AG10803 (cell line): ENCODE measurements at places on chromosomes 16 and 17.

DNA sequence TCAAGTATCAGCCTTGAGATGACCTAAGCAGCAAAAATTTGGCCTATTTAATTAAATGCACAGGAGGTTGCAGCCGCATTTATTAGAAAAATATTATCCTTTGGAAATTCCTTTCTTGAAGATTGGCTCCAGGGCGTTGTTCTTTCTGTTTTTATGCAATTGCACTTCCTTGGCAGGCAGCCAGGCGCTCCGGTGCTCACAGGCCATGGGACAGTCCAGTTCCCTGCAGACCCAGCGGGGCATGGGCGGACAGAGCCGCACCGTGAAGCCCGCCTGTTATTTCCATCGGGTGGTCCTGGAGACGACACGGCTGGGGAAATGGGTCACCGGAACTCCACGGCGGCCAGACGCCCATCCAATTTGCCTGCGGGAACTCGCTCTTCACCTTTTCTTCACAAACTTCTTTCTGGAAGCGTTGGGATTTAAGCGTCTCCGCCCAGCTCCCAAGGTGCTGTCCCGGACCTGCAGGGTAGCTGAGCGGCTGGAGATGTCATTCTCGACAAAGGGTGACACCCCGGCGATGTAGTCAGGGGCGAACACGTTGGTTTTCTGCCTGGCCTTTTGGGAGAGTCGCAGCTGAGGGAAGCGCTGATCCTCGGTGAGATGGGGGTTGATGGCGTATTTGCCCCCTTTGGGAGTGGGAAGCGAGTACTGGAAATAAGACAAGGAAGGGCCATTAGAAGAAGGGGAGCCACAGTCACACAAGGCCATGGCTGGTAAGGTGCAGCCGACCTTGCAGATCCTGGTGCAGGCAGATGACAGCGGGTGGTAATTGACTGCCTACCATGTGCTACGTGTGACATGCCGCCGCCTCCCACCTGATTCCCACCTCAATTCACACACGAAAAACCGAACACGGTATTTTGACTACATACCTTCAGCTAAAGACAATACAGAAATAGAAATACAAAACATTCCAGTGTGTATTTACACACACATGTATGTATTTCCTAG, 12.5 kb downstream of the NOB1 start:
- DNase-seq: no peak

GRCh38 chr16:66569131-66569530, 2.9 kb downstream of the CMTM1 start:
- DNase-seq: peak; percentile 55

- DNase-seq: no peak
Measured at GRCh38 chr17:57886020-57886419, 36.2 kb upstream of the MRPS23 start.

- no peak for DNase-seq
Measured at GRCh38 chr16:25419681-25420080, 162.0 kb upstream of the ZKSCAN2 start.

- DNase-seq: no peak
Measured at GRCh38 chr16:57380671-57381462, 8.6 kb downstream of the CX3CL1 start.

- DNase-seq: peak; percentile 93
Measured at GRCh38 chr17:903691-904481, 75.7 kb downstream of the NXN start.

- peak; percentile 30 for DNase-seq
Measured at GRCh38 chr17:52024300-52024870, 134.1 kb downstream of the CA10 start.

- no peak for DNase-seq
Measured at GRCh38 chr16:79644971-79645667, 44.6 kb upstream of the MAF start.

GRCh38 chr17:57585341-57586195, 159.5 kb downstream of the CCDC182 start:
- DNase-seq: no peak

DNA sequence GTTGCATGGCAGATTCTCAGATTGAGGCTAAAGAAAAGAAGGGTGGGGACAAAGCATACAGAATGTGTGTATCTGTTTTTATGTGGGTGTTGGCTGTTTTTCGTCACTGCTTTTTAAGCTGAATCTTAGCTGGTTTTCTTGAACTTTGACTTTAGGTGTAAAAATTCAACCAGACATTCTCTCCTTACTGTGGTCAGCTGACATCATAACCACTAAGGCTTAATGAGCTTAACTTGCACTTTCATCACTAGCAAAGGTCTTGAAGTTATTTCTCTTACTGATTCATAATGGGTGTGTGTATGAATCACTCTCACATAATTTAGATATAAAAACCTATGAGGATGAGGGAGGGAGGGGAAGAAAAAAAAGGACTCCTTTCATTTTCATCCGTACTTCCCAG, 4.0 kb upstream of the CDC6 start:
- DNase-seq: peak; percentile 93

DNA sequence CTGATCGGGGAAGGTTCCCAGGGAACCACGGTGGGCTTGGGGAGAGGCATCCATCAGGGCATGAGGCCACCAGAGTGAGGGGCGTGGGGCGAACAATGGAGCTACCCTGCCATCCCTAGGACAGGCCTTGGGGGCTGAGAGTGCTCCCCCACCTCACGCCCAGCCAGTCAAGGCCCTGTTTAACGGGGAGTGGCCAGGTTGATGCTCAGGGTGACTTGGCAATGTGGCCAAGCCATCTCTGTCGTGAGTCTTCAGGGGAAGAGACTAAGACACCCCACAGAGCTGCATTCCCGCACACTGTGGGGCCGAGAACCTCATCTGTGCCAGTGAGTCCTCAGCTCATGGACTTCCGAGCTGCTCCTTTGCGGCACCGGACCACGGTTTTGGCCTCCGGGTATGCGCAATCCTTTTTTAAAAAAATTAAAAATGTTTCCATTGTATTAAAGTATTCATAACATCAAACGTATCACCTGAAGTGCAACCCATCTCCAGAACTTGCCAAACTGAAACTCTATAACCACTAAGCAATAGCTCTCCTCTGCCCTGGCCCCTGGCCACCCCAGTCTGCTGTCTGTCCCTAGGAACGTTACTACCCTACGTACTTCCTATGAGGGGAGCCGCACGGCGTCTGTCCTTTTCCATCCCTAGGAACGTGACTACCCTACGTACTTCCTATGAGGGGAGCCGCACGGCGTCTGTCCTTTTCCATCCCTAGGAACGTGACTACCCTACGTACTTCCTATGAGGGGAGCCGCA, 71.8 kb upstream of the DOC2B start:
- no peak for DNase-seq

GRCh38 chr17:38915639-38915995, 9.8 kb upstream of the LASP1NB start:
- DNase-seq: no peak

DNA sequence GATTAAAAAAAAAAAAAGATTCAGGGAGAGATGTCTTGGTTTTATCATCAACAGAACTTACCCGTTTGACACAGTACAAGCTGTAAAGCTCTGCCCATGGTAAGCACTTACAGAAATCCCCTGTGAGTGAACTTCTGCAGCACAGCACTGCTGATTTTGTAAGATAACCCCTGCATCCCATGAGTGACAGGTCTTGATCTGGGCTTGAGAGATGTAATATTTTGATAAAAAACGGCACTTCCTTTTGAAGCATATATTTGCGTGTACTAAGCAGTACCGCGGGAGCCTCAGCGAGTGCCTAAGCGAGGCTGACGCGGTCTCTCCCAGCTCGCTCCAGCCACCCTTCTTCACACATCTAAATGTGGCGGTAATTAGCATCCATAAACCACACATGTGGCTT, 50.5 kb downstream of the IKZF3 start:
- DNase-seq: no peak

DNA sequence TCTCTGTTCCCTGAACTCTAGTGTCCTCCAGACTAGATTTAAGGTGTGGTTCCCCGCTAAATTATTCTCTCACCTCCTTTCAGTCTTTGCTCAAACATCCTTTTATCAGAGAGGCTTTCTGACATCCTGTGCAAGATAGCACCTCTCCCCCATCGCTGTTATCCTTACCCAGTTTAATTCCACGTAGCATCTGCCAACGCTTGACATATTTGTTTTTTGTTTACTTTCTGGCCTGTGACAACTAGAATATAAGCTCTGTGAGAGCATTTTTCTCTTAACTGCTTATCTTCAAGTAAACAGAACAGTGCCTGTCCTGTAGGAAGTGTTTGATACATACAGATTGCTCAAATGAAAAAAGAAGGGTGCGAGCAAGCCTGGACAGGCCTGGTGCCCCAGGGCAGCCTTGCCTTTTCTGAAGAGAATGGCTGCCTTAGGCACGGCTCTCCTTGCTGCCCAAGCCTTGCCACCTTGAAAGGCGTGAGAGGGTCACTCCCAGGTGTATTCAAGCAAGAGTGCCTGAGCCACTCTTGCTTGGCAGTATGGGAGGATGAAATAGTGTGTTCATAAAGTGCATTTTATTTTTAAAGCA, 9.7 kb downstream of the DYNLL2 start:
- no peak for DNase-seq

- DNase-seq: peak; percentile 26
Measured at GRCh38 chr17:44400226-44400847, 10.9 kb upstream of the ITGA2B start.

GRCh38 chr16:46857368-46857945, 26.5 kb upstream of the C16orf87 start:
- DNase-seq: peak; percentile 62

DNA sequence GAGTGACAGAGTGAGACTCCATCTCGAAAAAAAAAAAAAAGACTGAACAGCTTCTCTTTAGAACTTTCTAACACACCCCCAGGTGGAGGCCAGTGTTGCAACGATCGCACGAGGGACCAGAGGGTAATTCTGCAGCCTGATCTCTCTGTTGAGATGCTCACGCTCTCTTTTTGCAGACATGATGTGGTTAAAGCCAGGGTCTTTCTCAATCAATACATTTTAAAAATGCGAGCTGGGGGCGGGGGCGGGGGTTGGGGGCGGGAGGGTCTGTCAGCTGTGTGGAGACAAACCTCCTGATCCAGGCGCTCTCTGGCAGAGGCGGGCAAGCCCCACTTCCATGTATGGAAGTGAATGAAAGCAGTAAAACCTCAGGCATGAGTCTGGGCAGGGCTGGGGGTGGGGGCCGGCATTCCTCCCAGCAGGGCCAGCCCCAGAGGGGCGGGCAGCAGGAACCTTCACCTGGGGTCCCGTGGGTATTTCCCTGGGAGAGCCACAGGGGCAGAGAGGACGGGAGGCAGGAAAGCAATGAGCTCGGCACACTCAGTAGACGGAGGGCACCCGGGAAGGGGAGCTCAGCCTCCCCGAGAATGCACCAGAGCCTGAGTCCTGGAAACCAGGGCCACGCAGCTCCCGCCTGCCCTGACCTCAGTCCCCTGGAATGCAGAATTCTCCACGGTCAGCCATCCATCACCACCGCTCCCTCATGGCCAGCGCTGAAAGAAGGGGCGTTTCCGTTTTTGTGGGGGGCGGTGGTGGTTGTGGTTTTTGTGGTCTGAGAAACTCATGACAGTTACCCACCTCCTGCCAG, 28.0 kb downstream of the NXN start:
- DNase-seq: peak; percentile 93

- no peak for DNase-seq
Measured at GRCh38 chr16:69318911-69319289, 7.8 kb downstream of the VPS4A start.

DNA sequence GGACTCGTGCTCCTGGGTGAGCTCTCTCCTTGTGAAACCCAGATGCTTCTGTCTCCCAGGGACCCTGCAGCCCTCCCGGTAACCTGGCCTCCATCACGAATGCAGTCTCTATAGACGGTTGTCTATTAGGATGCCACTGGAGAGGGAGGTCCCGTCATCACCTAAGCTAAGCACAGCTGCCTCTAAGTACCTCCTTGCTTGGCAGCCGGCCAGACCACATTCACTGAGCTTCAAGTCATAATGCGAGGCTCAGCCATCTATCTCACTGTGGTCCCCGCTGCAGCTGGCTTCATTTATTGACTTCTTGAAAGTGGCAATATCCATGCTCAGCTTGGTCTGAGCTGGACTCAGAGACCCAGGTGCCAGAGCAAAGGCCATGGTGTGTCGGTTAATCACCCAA, 74.5 kb upstream of the HSBP1 start:
- no peak for DNase-seq

- DNase-seq: no peak
Measured at GRCh38 chr17:31093866-31094599, 744 bp upstream of the NF1 start.
